ENCODE measurements at places on chromosomes 2 and 18.

DNA sequence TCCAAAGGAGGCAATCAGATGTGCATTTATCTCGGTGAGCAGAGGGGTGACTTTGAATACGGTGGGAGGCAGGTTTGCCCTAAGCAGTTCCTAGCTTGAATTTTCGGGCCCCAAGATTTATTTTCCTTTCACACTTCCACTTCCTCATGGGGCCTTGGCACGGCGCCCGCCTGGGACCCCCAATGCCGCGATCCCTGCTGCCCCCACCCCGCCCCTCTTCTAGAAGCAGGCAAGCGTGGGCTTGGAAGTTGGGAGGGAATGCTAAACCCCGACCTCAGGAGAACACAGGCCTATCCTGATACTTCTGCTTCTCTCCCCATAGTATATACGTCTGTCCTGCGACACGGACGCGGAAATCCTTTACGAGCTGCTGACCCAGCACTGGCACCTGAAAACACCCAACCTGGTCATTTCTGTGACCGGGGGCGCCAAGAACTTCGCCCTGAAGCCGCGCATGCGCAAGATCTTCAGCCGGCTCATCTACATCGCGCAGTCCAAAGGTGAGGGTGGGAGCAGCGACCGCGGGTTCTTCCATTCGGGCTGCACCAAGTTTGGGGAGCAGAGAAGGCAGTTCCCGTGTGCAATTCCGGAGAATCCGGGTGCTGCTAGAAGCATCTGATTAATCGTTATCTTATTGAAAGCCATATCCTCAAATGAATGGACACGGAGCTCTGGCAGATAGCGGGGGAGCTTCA, 21.6 kb downstream of the TRPM8 start:
- no peak for DNase-seq

- no peak for DNase-seq
These were observed 24.6 kb upstream of the NOTO start for GRCh38 chr2:73177645-73178255.

DNA sequence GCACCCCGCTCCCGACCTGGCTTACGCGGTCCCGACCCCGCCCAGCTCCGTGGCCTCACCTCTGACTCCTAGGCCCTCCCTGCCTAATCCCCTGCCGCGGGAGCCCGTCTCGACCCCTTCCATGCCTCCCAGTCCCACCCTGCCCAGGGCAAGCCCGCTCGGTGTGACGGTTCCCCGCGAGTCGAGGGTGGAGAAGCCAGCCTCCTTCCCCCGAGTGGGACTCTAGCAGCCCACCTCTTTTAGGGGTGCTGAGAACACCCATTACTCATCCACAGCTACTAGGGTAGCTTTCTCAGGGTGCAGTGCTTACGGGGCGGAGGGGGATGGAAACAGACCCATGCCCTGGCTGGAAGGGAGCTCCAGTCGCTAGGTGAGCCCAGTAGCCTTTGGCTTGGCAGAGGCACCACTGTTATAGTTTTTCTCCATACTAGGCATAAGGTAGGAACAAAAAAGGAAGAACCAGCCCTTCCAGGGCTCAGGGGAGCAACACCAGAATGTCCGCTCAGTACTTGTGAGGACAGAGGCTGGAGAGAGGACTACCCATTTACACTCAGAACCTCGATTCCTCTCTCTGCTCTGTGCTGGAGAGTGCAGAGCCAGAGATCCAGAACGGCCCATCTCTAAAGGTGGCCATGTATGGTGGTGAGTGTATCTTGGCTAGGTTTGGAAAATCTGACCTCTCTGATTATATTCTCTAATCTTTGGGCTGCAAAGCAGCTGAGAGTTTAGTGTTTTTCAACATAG, 606 bp downstream of the AGBL5 start:
- peak; percentile 54 for DNase-seq

DNA sequence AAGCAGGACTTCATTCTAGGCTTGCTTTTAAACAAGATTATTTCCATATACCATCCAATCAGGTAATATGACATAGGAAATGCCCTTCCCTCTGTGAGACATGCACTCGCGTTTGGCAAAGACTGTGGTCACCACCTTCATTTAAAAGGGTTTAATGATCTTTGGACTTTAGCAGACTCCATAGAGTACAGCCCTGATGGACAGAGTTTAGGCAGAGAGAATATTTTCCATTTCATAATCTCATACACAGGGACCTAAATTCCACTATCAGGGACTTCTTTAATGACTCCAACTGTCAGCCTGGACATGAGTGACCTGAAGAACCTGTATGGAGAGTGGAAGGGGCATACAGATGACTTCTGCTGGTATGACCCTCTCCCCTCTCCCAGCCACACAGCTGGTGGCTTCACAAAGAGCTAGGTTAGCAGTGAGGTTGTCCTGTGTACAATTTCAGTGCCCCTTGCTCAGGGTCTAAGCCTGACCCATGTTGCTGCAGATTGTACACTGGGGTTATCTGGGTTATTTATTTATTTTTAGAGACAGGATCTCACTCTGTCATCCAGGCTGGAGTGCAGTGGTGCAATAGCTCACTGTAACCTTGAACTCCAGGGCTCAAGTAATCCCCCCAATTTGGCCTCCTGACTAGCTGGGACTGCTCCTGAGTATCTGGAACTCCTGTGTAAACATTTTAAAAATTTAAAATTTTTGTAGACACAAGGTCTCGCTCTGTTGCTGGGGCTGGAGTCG, 59.2 kb downstream of the PTPRM start:
- DNase-seq, result no peak

DNA sequence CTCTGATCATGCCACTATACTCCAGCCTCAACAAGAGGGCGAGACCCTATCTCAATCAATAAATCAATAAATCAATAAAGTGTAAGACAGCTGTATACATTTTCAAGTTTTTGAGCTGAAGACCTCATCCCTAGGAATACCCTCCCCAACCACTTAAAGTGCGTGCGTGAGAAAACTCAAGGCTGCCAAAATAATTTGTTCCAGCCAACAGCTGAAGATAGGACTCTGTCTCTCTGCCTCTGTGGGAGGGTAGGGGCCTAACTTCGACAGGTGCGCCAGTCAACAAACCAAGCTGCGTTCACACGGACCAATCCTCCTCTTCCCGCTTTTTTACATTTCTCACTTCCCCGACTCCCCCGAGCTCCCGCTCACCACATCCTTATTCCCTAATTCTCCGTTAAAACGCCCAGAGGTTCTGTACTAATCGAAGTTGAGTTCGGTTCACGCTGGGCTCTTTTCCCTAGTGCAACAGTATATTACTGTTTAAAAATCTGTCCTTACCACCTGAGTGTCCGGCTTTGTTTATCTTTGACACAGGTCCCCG, 618 bp downstream of the POLR2D start:
- peak; percentile 56 for DNase-seq

All from NB4 (cell line).